ENCODE measurements at places on chromosomes 12 and 14.
A peak's percentile ranks its signal among the peaks of the same experiment; 100 is the strongest.

DNA sequence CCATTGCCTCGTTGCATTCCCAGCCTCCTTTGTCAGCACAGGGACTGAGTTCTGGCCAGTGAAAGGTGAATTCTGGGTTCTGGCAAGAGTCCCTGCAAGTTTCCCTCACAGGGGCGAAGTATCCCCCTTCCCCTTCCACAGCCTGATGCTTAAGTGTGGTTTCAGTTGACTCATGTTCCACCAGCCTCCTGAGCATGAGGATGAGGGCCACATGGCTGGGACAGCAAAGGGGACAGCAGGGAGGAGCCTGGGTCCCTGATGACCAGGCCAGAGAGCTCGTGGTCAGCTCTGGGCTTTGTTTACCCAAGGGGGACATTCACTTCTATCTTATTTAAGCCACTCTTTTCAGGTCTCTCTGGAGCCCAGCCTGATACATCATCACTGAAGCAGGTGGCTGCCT, 36.5 kb downstream of the CACNA2D4 start:
- DNase-seq = peak; percentile 2

GRCh38 chr12:125069616-125070015, 4.4 kb downstream of the AACS start:
- DNase-seq = no peak

DNA sequence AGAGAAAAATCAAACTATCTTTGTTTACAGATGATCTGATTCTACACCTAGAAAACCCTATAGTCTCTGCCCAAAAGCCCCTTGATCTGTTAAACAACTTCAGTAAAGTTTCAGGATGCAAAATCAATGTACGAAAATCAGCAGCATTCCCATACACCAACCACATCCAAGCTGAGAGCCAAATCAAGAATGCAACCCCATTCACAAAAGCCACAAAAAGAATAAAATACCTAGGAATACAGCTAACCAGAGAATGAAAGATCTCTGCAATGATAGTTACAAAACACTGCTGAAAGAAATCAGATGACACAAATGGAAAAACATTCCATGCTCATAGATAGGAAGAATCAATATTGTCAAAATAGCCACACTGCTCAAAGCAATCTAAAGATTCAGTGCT, 265.7 kb downstream of the AEBP2 start:
- DNase-seq = no peak

DNA sequence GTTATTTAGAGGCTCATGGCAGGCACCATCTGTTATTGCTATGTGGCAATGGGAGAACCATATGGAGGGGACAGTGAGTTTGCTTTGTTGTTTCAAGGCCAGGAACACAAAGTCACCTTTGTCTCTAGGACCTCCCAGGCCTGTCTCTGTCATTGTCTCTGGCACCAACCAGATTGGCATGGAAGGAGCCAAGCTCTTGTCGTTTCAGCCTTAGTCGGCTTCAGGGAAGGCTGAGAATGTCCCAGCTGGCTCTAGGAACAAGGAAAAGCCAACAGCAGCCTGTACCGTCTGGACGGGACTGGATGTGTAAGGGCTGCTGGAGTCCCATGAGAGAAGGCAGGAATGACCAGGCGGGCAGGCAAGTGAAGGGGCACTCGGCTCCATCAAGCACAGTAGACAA, 29.2 kb downstream of the RPH3A start:
- no peak for DNase-seq

- no peak for DNase-seq
Observed at GRCh38 chr12:59298296-59298695, 297.5 kb upstream of the SLC16A7 start.

Data from urothelium cell line (cell line).